ENCODE measurements at places on chromosomes 12 and 14.
A peak's percentile ranks its signal among the peaks of the same experiment; 100 is the strongest.

- DNase-seq = no peak
Measured at GRCh38 chr12:17097674-17098073, 491.7 kb upstream of the LMO3 start.

GRCh38 chr14:69068744-69069421 lies 84.0 kb downstream of the DCAF5 start:
- DNase-seq = no peak

GRCh38 chr12:57745485-57745881 lies 644 bp downstream of the TSPAN31 start:
- no peak for DNase-seq

DNA sequence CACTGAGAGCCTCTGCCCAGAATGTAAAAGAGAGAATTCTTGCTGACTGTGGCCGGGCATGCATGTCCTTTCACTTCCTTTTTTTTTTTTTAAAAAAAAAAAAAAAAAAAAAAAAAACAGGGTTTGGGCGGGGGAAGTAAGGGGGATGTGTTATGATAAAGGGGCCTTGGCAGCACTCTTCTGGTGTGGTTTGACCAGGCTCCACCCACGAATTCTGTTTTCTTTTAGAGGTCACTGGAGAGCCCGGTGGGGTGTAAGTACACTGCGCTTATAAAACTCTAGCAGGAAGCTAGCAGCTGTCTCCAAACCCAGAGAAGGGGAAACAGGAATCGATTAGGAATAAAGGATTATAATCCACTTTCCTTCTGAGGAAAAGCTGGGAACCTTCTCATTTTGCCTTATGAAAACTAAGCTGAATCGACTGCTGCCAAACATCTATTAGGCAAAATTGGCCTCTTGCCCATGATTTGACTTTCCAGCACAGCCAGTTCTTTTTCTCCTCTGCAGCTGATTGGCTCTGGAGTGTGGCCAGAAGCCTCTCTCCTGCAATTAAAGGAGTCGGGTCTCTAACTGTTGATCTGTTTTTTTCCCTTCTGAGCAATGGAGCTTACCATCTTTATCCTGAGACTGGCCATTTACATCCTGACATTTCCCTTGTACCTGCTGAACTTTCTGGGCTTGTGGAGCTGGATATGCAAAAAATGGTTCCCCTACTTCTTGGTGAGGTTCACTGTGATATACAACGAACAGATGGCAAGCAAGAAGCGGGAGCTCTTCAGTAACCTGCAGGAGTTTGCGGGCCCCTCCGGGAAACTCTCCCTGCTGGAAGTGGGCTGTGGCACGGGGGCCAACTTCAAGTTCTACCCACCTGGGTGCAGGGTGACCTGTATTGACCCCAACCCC lies 27.7 kb upstream of the HIGD1C start:
- peak; percentile 47 for DNase-seq

GRCh38 chr12:131831635-131832041 lies 3.4 kb downstream of the MMP17 start:
- DNase-seq = no peak
